Activated CD8-positive, alpha-beta memory T cell treated with anti-CD3 and anti-CD28 coated beads, Interleukin-2, amount 10 ng/mL, durations not matched to agents 7 days and 5 days (primary cell): ENCODE measurements at places on chromosomes 2 and 18.
A peak's percentile ranks its signal among the peaks of the same experiment; 100 is the strongest.

DNA sequence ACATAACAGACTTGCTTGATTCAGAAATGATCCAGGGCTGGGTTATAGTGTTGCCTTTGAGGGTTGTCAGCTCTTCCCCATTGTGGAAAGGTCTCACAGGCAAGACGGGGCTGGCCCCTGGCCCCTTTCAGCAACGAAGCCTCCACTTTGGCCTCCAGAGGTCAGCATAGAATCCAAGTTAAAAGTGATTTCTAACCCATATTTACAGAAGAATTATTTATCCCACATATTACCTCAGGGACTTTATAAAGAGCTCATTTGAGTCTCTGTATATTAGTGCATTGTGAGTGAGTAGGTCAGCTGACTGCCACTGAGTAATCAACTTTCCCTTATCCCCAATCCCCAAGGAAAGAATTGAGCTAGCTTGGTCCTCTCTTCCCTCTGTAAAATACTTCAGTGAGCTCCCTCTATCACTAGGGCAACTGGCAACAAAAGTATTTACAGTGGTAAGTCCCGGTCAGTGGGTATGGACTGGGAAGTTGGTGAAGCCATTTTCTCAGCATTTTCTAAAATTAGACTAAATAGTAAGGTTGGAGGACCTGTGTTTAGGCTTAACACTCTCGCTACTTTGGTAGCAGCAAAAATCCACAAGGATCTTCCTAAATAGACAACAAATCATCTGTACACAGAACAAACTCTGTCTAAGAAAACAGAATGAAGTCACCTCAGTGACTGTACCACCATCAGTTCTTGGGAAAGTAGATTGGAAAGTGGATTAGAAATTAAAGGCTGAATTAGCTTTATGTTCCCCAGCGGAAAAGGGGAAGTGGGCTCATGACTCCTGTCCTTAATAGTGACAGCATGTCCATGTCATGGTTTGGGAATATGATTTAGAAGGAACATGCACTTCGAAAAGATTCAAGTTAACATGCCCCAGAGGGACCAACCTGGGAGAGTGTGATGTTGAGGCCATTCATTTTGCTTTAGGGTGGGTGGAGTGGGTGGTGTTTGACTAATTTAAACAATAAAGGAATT lies 171.0 kb upstream of the SIX3 start:
- H3K4me3 ChIP-seq: no peak overlapping the region
- H3K36me3 ChIP-seq: no peaks in the 10 kb centered on the region
- H3K4me1 ChIP-seq: no peaks in the 10 kb centered on the region
- H3K27ac ChIP-seq: no peak overlapping the region

DNA sequence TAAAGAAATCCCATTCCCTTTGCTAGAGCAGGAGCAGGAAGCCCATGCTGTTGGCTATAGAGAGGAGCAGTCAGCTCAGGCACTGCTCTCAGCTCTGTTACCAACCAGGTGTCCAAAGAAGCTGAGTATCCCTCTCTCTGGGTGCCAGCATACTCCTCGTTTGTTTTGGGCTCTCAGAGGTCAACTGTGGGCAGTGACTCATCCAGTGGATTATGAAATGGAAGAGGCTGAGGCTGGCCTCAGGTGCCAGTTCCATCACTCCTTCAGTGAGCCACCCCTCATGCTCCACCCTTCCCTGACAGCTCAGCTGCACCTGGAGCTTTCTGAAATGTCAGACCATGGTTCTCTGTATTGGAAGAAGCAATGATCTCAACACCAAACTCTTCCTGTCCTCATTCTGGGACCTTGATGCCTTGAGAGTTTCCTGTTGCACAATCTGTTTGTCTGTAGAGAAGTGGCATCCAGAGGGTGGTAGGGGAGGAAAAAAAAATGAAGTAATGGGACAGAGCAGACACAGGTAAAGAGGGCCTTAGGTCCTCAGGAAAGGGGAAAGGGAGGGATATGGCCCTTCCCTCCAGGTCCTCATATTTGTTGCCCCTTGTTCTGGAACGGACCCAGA lies 31.2 kb upstream of the EN1 start:
- H3K4me3 ChIP-seq: no peak overlapping the region
- no peak for DNase-seq
- peaks cover 2% of the 10 kb centered on the region for H3K27me3 ChIP-seq

- peak; percentile 31 for DNase-seq
- peaks cover 1% of the 10 kb centered on the region for H3K36me3 ChIP-seq
- H3K27me3 ChIP-seq: peaks cover 9% of the 10 kb centered on the region
- peaks cover 17% of the 10 kb centered on the region for H3K4me1 ChIP-seq
- H3K27ac ChIP-seq: no peak overlapping the region
These were observed 97.7 kb downstream of the GYPC start for GRCh38 chr2:126753501-126754212.

DNA sequence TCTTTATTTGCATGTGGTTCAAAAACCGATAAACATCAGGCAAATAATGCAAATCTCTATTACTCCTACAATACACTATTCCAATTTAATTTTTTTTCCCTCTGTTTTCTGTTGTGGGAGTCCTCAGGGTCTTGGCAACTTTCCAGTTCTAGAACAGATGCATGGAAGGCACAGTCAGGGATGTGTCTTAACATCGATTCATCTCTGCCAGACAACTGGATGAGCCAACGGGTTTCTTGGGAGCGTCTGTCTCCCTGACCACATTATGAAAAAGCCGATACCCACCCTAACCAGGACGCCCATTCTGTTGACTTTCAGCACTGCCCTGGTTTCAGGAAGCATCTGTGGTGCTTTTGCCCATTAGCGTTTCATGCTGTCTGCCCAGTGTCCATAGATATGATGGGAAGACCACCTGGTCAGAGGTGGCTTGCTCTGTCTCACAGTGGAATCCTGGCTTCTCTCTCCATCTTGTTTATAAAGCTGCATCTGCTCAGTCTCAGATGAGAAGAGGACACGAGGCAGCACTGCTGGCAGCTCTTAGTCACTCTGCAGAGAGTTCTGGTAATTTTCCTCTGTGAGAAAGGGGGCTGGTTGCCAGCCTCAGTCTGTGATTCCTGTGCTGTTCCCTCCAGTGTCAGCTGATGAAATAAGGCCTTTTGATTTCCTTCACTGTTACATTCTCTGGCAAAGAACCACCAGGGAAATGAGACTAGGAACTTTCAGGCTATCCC lies 57.9 kb upstream of the KCNE4 start:
- H3K4me3 ChIP-seq: no peak overlapping the region
- H3K36me3 ChIP-seq: no peaks in the 10 kb centered on the region
- H3K27ac ChIP-seq: no peak overlapping the region
- DNase-seq: no peak

GRCh38 chr2:60676706-60677330 lies 79.2 kb upstream of the PAPOLG start:
- no peak overlapping the region for H3K4me3 ChIP-seq
- H3K4me1 ChIP-seq: peaks cover 21% of the 10 kb centered on the region
- DNase-seq: no peak

GRCh38 chr2:181523756-181524155 lies 66.6 kb downstream of the ITGA4 start:
- peaks cover 2% of the 10 kb centered on the region for H3K4me1 ChIP-seq
- H3K27ac ChIP-seq: no peak overlapping the region
- no peaks in the 10 kb centered on the region for H3K27me3 ChIP-seq
- H3K36me3 ChIP-seq: peaks cover 62% of the 10 kb centered on the region
- DNase-seq: no peak
